ACHN (cell line): ENCODE measurements at places on chromosomes 2 and 18.

GRCh38 chr2:9770308-9771100 lies 72.8 kb upstream of the TAF1B start:
- peak; percentile 68 for DNase-seq

DNA sequence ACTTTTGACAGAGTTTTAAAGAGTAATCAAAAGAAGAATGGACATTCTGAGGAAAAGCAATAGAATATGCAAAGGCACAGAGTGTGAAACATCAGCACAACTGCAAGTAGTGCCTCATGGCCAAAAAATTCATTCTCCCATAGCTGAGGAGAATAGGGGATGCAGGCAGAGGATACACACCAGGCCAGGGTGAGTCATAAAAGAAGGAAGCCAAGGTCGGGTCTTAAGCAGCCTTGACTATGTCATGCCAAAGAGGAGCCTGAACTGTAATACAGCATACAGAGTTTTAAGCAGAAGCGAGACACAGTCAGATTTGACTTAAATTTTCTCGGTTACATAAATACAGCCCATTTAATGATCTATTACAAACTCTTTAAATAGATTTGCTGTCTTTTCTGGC lies 165.0 kb downstream of the LNPK start:
- peak; percentile 4 for DNase-seq

DNA sequence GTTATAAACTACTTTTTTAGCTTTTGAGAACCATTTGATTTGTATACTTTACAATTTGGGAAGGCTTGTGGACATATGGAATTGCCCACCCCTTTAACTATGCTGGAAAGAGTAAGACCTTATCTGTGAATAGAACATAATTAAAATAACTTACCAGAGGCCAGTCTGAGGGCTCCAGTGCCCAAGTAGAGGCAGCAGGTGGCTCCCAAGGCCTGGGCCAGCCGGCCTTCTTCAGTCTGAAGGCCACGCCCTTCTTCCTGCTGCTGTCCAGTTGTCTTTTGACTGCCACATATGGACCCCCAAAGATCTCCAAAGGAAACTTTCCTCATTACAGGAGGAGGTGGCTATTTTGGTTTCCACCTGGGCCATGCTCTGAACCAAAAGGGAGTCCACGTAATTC lies 12.0 kb upstream of the IL18RAP start:
- no peak for DNase-seq

- peak; percentile 80 for DNase-seq
Measured at GRCh38 chr2:84486441-84487115, 27.5 kb upstream of the SUCLG1 start.

- DNase-seq = no peak
Measured at GRCh38 chr2:133733901-133734255, 165.6 kb upstream of the NCKAP5 start.

DNA sequence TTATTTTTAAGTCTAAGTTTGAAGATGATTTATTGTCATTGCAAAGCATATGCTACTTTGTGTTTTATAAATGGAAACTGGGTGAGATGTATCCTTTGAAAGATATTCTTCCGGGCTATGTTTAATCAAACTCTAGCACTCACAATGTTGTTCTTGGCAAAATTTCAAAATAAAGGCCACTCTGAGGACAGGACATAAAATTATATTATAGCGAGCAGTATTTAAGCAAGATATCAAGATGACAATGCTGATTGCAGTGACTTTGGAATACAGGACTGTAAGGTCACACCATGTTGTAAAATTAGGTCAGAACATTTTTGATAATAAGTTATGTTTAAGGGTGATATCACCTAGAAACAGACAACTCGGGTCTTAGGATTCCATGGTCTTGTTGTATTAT lies 14.2 kb downstream of the RPRM start:
- DNase-seq = no peak

DNA sequence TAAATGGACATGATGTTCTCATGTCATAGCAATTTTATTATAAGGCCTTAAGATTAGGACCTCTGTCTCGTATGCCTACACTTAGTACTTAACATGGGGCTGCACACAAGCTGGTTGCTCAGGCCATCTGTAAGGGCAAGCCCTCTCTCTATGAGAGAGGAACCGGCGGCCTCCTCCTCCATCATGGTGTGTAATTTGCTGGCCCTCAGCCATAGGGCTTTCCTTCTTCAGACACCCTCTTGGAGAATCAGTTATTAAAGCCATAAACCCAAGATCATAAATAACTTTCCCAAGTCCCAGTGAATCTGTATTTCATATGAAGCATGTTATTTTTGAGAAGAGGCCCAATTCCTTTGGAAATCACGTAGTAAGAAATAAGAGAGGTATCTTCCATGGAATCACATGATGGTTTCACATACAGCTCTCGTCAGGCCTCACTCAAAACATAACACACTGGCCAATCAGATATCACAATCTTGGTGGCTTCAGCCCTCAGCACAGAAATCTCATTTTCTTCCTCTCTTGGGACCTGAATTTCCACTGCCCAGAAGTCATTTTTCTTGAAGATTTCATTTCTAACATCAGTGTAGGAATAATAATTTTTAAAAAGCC lies 92.6 kb downstream of the RDH14 start:
- DNase-seq = no peak

DNA sequence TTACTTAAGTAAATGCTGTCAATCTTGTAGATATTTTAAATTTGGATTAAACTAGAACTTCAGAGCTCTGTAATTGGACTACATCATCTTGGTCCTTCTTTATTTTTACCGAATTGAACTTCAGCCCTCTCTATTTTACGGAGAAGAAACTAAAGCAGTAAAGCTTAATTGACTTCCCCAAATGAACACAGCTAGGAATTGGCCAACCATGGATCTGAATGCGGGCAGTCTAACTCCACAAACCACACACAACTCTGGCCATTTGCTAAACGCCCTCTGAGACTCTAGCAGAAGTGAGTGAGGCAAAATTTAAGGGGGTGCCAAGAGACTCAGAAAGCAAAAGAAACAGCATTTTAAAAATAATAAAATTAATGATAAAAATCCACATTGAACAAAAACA lies 86.3 kb upstream of the KCTD1 start:
- no peak for DNase-seq

DNA sequence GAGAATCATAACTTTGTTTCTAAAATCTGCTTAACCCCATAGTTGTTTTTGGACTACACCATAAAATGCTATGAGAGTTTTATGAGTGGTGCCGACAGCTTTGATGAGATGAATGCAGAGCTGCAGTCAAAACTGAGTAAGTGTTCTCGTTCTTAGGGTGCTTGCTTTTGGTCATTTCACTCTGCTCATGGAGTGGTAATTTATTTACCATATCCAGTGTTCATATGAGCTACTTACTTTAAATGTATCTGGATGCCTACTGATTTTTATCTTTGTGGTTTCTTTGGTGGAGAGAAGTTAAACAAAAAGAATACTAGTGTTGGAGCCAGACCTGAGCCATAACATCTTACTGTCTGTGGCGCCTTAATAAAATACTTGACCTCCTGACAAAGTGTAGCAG lies 16.4 kb downstream of the NDC80 start:
- DNase-seq = no peak

DNA sequence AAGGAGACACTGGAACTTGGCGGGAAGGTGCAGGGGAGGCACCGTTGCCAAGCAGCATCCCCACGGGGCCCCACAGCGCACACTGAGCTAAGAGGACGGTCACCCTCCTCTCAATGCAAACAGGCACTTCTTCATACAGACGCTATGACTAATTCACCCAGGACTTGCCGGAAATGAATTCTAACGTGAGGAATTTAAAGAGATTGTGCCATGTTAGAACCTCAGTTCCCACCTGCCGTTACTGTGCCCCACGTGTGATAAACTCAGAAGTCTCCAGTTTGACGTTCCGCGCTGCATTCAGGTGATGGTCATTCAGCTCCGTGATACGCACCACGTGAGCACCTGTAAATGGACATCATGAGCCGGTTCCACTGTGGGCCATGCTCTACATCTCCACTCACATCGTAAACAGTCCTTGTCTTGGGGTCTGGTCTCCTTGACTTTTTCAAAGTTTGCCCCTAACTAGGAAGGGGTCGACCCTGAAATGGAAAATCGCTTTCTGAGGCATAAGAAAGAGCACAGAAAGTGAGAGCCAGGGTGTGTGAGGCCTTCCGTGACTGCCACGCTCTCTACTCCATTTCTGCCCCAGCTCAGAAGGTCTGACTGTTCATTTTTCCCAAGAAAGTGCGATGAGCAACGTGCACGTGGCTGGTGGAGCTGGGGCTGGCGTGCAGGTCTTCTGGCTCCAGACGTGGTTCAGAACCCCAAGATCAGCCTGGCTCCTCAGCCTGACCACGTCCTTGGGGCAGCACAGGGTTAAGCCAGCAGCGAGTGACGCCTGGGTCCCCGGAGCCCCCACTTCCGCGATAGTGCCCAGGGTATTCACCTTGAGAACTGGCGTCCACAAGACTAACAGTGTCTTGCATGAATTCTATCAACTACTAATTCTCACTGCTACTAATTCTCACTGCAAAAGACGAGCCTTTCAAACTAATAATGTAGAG lies 35.1 kb downstream of the TMEM18 start:
- DNase-seq = no peak

DNA sequence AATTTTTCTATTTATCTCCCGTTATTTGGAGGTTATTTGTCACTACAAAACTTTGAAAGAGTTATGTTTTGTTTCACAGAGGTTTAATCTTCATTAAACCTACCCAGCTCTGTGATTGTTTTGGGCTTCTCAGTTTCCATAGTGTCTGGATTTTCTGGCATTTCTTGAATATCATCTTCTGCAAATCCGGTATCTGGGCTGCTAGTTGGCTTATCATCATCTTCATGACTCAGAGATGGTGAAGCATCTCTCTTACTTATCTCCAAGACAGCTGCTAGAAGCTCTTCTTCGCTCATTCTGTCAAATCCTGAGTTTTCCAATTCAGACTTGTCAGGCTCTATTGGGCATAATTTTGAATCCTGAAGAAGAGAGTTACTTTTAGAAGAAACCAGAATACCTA lies 55.6 kb downstream of the VIL1 start:
- no peak for DNase-seq

- no peak for DNase-seq
Measured at GRCh38 chr2:66968946-66969345, 428.2 kb upstream of the ETAA1 start.

- no peak for DNase-seq
Measured at GRCh38 chr2:97857553-97857952, 138.2 kb downstream of the TMEM131 start.

DNA sequence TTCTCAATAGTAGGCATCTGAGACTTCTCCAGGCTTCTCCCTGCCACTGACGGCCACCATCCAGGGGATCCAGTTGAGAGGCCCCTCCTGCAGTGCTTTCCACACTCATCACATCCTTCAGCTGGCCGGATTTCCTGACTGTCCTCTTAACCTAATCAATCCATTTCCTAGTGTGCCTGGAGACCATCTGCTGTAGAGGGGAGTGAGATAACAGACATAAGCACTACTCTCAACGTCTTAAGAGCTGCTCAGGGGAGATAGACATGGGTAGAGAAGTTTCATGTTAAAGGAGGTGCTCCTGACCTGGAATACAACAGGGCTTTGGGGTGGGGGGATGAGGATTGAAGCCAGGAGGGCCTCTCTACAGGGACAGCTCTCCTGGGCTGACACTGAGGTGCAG lies 14.2 kb downstream of the SPR start:
- DNase-seq = no peak

- DNase-seq = peak; percentile 66
Measured at GRCh38 chr2:222756951-222757650, 85.6 kb downstream of the MOGAT1 start.

GRCh38 chr2:121131375-121131774 lies 153.6 kb downstream of the TFCP2L1 start:
- DNase-seq = no peak

DNA sequence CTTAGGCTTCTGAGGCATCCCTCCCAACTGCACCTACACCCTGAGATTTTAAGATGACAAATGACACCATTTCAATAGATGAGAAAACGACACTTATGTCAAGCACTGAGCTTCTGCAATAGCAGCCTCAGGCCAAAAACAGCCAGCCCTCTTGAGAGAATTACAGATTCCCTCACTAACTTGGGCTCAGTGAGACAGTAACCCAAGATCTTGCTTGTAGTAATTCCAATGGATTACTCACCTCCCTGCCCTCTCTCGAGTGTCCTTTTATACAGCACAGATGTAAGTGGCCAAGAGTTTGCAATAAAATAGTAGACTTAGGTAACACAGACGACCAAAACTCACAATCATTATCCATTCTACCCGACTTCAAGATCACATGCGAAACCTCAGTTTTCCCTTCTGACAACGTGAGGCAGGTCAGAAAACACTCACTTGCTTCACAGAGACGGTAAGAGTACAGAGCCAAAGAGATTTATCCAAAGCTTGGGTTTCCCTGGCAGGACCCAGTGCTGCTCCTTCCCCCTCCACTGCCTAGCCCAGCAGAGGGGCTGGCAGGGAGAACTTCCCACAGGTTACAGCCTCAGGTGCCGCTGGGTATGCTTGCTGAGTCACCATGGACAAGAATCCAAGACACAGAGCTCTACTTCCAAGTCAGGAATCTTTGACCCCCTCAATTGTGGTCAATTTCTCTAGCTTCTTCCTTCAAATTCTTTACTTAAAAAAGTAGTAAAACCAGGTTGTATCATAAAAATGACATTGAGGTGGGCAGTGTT lies 181.4 kb downstream of the MYO5B start:
- DNase-seq = no peak

DNA sequence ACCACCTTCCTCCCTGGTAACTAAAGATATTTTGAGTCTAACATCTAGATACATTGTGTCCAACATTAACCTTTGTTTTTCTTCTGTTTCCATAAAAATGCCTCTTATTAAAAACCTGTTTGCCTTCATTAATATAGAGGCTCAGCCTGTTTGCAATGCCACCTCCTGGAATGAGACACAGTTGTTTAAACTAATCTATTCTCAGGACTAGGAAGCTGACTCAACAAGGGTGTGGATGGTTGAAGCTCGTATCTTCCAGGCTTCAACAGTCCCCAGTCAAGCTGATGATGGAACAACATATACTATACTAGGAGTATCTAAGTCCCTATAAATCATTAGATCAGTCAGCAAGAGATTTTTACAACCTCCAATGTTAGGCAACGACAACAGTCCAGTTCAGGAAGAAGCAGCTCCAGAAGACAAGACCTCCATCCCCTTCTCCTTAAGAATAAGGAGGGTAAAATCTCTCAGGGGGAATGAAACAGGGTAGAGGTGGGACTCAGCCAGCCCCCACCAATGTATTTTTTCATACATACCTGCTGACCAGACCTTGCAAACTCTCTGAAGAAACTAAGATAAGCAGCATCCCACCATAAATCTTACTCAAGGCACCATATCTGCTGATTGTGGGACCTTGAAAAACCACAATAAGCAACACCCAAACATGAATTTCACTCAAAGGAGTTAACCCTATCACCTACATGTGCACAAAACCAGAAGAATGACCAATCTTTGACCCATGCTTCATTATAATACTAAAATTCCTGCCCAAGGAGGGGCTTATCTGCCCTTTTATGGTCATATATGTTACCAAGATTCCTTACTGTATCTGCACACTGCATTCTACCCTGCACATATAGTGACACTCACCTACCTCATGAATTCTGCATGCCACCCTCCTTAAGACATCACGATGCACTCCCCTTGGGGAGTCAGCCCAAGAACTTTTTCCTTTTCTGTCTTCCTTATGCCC lies 21.4 kb downstream of the ZNF24 start:
- DNase-seq = no peak
